Naive thymus-derived CD8-positive, alpha-beta T cell (primary cell): ENCODE measurements at places on chromosomes 3 and 15.

DNA sequence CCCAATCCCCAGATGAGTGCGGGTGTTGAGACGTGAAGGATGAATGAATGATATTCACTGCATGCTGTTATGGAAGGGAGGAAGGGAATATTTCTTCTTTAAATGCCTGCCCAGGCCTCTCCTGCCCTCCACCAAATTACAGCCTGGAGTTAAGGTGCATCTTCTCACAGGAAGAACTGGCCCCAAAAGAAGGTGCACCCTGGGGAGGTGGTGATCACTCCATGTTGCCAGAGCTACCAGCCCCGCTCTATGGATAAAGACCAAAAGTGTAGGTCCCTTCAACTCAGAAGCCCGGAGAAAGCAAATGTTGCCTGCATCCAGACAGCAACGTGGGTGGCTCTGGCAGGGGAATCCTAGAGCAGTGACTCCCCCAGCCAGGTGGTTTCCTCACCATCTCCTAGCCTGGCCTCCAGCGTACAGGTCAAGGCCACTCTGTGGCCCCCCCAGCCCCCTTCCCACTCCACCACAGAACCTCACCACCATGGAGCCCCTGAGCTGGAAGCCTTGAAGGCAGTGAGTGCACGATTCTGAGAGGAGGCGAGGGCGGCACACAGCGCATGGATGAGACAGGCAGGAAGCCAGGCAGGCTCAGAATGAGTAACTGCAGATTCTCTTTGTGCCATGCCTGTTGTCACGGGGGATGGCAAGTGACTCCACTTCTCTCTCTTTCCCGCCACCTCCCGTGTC lies 3.5 kb upstream of the VIPR1 start:
- peak; percentile 12 for DNase-seq

DNA sequence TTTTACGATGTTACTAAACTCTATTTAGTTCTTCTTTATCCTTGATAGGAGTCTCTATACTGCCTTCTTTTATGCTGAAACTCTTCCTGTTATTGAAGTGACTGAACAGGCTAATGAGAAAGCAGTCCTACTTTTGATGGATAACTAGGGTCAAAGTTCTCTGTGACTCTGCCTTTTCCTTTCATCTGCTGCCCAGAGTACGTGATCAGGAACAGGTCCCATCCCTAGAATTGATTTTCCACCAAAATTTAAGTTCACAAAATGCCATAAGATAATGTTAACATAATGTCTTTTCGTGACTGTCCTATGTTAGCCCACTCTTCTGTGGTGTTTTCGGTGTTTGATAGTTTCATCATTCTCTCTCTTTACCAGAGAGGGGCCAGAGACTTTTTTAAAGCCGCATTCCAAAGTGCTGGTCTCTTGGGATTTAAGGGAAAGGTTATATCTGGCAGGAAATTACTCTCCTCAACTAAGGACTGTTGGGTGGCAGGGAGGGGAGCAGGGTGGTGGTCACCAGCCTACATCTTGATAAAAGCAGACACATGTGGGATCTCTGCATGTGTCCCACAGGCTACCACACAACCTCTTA lies 50.3 kb upstream of the PLXND1 start:
- DNase-seq = no peak

- DNase-seq = no peak
Observed at GRCh38 chr15:56307180-56307579, 58.0 kb upstream of the TEX9 start.

DNA sequence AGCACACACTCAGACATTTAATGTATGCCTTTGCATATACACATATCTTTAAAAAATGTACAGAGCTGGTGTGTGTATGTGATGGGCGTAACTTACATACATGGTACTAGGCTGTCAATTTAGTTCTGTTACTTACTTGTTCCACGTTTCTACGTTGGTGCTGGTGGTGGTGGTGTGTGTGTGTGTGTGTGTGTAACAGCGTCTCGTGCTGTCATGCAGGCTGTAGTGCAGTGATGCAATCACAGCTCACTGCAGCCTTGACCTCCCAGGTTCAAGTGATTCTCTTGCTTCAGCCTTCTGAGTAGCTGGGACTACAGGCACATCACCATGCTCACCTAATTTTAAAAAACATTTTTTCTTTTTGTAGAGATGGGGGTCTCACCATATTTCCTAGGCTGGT lies 64.2 kb downstream of the ISG20 start:
- no peak for DNase-seq

DNA sequence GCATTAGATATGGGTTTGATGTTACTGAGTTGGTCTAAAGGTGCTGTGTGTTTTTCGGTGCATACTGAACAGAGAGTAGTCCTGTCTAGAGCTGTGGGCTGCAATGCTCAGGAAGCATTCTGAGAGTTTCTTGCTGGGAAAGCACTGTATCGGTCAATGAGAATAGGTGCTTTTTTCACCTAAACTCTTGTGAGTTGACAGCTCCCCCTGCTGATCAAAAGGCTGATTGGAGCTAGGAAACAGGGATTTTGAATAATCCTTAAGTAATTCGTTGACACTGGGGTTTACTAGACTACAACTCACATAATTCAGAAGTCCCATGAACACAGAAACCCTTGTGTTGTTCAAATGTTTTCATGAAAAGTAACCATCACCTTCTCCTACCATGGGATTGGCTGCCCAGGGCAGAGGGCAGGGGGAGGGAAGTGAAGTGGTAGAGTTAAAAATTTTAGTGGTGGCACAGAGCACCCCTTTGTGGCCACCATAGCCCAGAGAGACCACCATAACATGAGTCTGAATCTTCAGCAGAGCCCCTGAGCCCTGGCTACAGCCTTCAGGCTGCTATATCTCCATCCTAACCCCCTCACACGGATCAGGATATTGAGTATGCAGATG lies 13.0 kb upstream of the MANF start:
- peak; percentile 57 for DNase-seq

GRCh38 chr3:187005827-187006481 lies 75.6 kb downstream of the ST6GAL1 start:
- DNase-seq = no peak

- DNase-seq = no peak
Observed at GRCh38 chr3:79063624-79064023, 704.2 kb downstream of the ROBO1 start.

DNA sequence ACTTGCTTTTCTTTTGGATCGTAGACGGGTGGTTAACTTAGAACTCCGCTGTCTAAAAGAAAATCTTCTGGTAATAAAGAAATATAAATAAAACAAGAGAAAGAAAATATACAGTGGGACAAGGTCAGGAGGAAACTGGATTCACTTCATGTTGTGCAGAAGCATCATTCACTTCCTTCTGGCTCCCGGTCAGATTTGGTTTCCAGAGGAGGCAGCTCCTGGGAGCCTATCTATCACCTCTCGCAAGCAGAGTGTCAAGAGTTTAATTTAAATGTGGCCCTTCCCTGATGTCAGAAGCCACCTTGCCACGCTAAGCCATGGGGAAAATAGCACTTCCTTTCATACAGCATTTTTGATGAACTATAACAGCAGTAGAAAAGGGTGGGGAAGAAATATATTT lies 139.1 kb downstream of the NSMCE3 start:
- DNase-seq = no peak

DNA sequence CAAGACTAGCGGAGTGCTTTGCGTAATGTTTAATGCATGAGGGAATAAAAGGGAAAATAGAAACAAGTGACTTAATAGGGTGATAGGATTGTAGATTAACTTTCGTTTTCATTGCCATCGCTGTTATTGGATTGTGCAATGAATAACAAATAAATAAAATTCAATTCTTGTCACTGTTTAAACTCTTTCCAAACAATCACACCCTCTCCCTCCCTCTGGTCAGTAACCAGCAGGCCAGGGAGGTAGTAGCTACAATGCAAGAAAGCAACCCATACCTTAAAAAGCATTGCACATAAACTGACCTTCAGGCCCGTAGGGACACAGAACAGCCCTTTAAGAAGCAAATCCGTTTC lies 705 bp upstream of the TFRC start:
- no peak for DNase-seq

- no peak for DNase-seq
Observed at GRCh38 chr3:101615525-101615924, 41.5 kb downstream of the PCNP start.

DNA sequence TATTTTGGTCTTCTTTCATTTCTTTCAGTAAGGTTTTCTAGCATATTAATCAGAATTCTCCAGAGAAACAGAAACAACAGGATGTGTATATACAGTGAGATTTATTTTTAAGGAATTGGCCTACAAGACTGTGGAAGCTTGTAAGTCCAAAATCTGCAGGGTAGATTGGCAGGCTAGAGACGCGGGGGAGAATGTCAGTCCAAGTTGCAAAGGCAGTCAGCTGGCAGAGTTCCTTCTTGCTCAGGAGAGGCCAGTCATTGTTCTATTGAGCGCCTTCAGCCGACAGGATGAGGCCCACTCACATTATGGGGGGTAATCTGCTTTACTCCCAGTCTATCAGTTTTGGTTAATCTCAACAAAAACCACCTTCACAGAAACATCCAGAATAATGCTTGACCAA lies 133.4 kb upstream of the UBE3A start:
- DNase-seq = no peak

- DNase-seq = no peak
Observed at GRCh38 chr3:15682561-15683185, 81.1 kb downstream of the BTD start.

GRCh38 chr15:37446921-37447320 lies 346.6 kb upstream of the MEIS2 start:
- no peak for DNase-seq

GRCh38 chr15:68112706-68113105 lies 58.6 kb downstream of the PIAS1 start:
- no peak for DNase-seq

GRCh38 chr3:53181024-53181371 lies 20.0 kb downstream of the PRKCD start:
- no peak for DNase-seq

- no peak for DNase-seq
Observed at GRCh38 chr3:78726545-78726944, 1041.3 kb downstream of the ROBO1 start.

DNA sequence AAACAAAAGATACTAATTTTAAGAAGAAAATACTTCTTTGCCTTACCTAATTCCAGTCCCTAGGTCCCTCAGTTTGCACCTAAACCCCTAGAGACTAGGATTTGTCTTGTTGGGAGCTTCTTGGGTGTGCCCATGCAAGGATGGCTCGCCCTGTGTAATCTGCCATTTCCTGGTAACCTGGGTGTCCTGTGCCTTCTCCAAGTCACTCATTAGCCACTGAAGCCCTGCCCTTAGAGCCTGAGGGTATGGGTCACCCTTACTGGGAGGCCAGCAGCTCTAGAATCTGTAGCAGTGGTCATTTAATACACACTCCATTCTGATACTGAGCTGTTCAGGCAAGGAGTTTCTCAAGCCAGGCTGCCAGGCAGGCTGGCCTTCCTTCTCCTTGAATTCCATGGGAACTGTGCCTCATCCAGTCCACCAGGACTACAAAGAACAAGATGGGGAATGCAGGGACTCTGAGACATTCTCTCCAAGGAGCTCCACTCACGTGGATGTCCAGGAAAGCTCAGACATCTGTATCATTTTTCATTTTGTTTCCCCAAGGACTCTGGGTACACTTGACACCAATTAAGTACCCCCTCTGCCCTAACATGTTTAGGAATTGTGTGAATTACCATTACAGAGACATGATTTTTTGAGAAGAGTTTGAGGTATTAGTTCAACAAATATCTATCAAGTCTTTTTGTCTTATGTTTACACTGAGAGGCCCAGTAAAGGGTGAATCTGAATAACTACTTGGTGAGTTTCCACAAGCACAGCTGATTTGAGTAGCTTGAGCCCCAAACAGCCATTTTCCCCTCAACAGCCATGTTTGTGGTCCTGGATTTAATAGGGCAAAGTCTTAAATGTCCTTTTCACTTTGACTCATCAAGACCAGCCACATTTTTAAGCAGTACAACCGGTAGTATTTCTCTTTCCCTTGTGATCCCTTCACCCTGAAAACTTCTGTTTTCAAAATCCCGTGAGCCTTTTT lies 52.6 kb downstream of the ARNT2 start:
- no peak for DNase-seq

- DNase-seq = no peak
Observed at GRCh38 chr15:35444557-35445204, 101.3 kb downstream of the DPH6 start.

DNA sequence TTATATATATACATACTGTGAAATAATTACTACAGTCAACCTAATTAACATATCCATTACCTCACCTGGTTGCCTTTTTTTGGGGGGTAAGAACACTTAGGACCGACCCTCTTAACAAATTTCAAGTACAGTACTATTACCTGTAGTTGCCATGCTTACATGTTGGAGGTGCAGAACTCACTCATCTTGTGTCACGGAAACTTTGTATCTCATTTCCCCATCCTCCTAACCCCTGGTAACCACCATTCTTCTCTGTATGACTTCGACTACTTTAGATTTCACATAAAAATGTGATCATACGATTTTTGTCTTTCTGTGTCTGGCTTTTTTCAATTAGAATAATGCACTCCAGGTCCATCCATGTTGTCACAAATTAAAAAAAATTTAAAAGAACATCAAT lies 55.5 kb upstream of the MELTF start:
- DNase-seq = no peak

DNA sequence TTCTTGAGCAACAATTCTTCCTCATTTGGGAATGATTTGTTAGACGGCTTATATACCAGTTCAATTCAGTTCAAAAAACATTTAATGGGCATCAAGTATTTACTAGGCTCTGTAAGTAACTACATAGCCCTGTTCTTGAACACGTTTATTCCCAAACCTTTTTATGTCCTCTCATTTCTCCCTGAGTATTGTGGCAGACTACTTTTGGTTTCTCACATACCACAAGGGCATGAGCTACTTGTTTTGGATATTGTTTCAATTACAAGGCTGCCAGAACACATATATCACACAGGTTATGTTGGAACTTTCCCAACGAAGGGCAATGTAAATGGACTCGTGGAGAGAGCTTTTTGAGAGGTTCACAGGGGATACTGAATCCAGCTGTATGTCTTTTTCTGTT lies 363.8 kb upstream of the NAALADL2 start:
- DNase-seq = no peak

DNA sequence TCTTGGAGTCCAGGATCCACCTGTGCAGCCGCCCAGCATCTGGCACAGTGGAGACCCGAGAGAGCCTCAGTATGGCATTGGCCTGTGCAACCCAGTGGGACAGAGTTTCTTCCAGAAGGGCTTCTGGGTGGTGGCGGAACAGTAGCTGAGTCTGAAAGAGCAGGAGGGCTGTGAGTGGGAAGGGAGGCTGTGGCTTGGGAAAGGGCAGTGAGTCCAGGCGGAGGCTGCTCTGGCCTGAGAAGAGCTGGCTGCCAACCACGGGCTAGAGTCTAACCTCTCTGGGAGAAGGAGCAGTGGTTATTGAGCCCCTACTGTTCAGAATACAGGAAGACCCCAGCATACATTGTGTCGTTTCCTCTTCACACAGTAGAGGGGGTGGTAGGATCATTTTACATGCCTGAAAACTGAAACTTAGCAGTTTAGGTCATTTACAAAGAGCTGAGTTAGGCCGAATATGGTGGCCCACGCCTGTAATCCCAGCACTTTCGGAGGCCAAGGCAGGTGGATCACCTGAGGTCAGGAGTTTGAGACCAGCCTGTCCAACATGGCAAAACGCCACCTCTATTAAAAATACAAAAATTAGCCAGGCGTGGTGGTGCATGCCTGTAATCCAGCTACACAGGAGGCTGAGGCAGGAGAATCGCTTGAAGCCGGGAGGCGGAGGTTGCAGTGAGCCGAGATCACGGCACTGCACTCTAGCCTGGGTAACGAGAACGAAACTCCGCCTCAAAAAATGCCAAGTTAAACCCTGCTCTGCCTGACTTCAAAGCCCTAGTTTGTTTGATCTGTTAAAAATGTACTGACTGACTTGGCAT lies 3.2 kb downstream of the AEN start:
- DNase-seq = peak; percentile 66

GRCh38 chr15:46170326-46170725 lies 535.5 kb downstream of the SQOR start:
- DNase-seq = no peak

GRCh38 chr3:2523281-2523836 lies 424.7 kb downstream of the CNTN4 start:
- DNase-seq = no peak
